Astrocyte (in vitro differentiated cells and primary cell): ENCODE measurements at places on chromosomes 12 and 14.
A peak's percentile ranks its signal among the peaks of the same experiment; 100 is the strongest.

DNA sequence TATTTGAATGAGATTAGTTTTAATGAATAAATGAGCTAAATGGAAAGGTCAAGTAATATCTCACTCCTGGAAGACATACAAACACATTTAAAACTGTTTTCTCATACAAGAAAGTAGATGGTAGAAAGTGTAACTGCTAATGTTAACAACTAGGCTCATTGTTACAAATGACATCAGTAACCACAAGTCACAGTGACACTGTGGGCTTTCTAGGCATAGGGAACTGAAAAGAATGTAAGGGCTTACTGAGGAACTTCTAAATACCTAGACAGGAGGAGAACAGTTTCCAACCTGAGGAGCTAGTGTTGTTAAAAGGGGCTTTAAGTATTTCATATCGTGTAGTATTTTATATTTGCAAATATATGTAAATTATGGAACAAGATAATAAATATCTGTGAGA is 17.5 kb upstream of the ERGIC2 start:
- DNase-seq, result no peak

GRCh38 chr14:103194256-103195045 is 71.2 kb downstream of the TNFAIP2 start:
- DNase-seq, result peak; percentile 63

GRCh38 chr12:109064143-109064542 is 11.8 kb downstream of the USP30 start:
- DNase-seq, result no peak

- no peak for DNase-seq
These were observed 31.5 kb upstream of the FAM222A start for GRCh38 chr12:109681986-109682707.

GRCh38 chr14:102452302-102452701 is 57.3 kb downstream of the ANKRD9 start:
- no peak for DNase-seq
